Activated CD8-positive, alpha-beta memory T cell treated with anti-CD3 and anti-CD28 coated beads for 4 hours (primary cell): ENCODE measurements at places on chromosomes 16 and 17.

DNA sequence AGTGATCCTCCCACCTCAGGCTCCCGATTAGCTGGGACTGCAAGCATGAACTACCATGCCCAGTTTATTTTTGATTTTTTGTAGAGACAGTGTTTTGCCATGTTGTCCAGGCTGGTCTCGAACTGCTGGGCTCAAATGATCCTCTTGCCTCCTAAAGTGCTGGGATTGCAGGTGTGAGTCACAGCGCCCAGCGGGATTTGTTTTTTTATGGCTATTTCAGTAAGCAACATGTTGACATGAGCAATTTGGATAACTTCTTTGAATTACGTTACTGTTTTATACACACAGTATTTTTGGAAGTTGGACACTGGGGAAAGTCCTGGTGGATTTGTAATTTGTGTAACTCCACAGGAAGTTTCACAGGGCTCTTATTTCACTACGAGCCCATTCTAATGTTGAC lies 18.5 kb upstream of the RHOT1 start:
- no peak for DNase-seq

- DNase-seq: no peak
These were observed 470 bp downstream of the TRPV3 start for GRCh38 chr17:3556916-3557767.

DNA sequence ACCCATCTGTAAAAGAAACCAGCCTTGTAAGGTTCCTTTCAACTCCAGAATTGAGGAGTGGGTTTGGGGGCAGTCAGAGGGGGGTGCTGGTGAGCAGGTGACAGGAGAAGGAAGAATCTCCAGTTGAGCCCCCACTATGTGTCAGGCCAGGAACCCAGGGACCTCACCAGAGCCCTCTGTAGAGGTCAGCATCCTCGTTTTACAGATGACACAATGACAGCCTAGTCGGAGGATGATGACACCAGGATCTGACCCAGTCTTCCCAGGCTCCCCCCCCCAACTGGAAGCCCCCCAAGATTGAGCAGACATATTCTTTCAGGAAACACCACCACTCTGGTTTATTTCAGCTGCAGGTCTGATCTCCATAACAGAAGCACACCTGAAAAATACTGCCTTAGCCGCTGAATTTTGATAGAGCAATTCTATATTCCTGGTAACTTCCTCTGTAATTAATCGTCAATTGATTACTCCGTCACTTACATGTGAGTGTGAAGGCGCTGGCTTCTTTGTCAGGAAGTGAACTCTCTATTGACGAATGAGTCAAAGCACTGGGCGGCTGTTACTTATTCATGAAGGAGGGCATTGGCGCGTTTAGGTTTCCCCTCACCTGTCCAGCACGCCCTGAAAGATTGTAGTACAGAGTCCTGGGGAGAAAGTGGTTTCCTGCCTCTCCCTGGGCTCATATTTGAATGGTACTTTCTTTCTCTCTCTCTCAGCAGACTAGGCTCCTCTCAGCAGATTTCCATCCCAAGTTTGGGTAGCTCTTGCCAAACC lies 21.2 kb downstream of the SOCS3 start:
- DNase-seq: no peak

DNA sequence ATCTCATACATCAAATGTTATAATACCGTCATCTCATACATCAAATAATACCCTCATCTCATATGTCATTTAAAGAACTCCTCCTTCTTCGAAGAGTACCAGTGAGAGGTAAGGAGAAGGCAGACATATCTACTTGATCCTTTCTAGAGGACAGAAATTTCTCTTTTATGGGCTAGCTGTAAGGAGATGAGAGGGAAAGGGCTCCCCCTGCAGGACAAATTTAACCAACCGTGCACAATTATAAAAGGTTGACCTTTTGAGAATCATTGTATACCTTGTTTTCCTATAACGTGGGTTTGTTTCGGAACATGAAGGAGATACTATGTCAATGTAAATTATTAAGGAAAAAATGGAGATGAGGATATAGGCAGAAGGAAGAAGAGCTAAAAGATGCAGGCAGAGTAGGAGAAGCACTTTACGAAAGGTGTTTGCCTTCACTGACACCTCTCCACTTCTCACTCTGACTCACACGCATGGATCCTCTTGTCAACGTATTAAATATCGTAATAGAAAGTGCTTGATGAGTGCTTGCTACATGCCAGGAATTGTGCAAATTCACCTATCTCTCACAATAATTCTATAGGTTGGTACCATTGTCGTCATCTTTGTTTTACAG lies 465.9 kb upstream of the ERCC4 start:
- DNase-seq: no peak

DNA sequence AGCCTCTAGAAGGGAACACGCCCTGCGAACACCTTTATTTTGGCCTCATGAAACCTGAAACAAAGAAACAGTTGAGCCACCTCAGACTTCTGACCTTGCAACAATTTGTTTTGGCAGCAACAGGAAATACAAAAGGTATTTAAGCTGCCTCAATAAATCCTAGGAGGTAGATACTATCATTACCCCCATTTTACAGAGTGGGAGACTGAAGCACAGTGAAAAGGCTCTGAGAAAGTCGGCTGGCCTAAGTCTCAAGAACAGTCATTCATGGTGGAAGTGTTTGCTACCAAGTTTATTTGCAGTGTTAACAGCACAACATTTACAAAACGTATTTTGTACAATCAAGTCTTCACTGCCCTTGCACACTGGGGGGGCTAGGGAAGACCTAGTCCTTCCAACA lies 19.0 kb downstream of the RND2 start:
- no peak for DNase-seq

GRCh38 chr17:1416414-1416813 lies 16.4 kb upstream of the YWHAE start:
- DNase-seq: no peak

- no peak for DNase-seq
These were observed 429.8 kb downstream of the MAF start for GRCh38 chr16:79170555-79171246.

DNA sequence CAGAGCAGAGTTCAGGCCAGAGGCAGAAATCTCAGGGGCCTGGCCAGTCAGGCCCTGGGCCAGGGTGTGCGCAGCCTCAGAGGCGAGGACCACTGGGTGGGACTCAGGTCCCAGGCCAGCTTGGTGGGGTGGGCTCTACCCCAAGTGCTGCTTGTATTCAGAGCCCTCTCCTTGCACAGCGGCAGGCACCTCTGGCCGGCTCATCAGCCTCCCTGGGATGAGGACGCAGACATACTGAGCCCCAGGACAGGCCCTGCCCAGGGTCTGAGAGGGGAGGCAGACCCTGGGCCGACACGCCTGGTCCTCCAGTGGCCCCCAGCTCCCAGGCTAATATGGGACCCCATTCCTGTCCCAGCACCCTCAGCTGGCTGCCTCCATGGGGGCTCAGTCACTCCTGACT lies 7.6 kb upstream of the IL27 start:
- no peak for DNase-seq

GRCh38 chr16:85676466-85676865 lies 12.3 kb downstream of the GINS2 start:
- DNase-seq: no peak

GRCh38 chr16:4984174-4984990 lies 26.3 kb downstream of the SEC14L5 start:
- no peak for DNase-seq

DNA sequence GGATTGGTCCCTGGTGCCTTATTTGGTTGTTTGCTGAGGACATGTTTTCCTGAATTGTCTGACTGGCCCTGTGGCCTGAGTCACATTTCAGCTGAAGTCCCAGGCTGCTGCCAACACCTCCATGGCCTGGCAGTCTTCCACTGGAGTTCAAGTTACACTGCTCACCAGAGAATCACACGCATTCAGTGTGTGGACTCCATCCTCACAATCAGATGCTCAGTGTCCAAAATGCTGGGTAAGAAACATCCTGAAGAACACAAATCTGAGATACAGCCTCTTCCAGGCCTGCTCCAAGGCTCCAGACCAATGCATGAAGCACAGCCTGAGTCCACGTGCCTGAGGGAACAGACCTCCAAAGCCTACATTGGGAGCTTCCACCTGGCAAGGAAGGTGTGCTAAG lies 19.2 kb downstream of the CD300LB start:
- no peak for DNase-seq

DNA sequence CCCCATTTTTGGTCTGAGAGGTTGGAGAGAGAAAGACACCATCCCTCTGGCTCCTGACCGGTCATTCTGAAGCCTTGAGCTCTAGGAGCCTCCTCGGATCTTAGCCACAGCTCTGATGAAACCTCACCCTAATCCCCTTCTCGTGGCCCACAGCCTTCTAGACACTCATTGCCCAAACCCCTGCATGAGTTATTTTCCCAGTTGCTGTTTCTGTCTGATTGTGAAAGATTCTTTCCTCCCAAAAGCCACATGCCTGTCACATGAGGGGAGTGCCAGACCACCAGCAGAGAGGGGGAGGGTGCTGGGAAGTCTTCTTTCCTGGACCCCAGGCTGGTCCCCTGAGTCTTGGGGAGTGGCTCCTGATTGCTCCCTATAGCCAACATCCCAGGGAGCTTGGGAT lies 17.6 kb upstream of the ABR start:
- no peak for DNase-seq

DNA sequence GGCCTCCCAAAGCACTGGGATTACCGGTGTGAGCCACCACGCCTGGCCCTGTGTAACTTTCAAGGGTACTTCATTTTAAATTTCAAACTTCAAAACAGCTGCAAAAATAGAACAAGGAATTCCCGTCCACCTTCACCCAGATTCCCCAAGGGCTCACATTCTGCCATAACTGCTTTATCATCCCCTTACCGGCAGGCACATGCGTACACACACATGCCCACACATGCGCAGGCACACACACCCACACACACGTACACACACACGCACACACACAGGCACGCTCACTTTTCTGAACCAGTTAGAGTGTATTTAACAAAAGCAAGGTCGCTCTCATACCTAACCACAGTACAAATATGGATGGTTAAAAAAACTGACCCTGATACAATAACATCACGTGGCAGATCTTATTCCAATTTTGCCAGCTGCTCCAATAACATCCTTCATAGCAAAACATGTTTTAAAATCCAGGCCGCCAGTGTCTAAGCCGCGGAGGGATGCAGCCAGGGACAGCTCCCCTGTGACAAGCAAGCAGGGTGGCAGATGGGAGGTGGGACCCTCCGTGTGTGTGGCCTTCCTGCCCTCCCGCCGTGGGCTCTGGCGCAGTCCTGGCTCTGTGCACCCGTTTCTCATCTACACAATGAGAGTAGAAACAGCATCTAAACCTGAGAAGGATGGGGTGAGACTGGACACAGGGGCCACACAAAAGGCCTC lies 23.1 kb downstream of the PDIA2 start:
- no peak for DNase-seq

DNA sequence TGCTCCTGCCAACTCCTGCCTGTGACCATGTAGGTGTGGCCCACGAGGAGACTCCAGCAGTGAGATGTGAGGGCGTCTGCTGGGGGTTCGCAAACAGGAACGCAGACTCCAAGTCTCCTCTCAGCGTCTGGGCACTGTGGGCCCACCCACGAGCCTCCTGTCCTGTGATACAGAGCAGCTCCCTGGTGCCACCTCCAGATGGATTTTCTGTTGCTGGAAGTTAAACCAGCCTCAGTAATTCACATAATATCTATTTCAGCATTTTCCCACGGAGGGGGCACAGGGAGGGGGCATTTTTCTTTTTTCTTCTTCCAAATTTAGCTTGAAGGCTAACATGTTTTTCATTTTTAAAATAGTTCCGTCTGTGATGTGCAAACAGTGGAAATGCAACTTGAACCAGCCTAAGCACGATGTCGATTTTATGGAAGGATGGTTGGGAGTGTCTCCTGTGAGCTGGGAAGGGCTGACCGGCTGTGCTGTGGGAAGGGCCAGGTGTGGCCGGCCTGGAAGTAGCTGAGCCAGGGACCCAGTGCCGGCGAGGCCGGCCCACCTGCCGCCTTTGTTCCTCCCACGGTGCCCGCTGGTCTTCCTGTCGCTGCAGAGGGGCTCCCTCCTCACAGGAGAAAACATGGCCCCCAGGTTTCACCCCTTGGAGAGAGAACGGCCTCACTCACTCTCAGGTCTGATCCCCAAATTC lies 3.9 kb upstream of the RAB40B start:
- DNase-seq: no peak

DNA sequence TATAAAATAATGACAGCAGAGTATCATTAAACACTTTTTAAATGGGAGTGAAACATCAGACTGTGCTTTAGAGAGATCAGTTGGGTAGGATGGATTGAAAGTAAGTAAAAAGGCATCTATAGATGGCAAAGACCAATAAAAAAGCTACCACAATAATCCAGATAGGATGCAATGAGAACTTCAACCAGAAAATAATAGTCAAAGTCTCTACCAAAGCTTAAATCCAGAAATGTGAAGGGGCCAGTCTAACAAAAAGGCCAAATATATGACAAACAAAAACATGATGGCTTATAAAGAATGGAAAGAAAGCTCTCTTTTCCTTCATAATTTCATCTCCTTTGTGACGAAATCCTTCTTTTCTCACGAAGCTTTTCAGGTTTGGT lies 12.3 kb downstream of the KANSL1 start:
- no peak for DNase-seq

- DNase-seq: no peak
These were observed 10.6 kb upstream of the DUS1L start for GRCh38 chr17:82076018-82076784.

DNA sequence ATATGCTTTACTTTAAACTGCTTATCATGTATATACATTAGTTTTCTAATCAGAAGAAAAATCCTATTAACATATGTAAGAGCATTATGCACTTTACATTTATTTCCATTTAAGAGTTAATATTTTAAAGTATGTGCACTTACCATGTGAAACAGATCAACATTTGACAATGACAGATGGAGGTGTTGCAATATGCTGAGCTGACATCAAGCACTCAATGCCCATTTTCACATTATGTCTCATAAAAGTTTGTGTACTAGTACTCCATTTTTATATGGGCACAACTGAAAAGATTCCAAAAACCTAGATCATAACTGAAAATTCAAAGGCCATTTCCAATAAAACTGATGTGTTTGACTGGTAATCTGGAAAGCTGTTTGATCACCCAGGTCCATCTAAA lies 420.9 kb upstream of the SOX9 start:
- no peak for DNase-seq
